SIG-M5 (cell line): ENCODE measurements at places on chromosomes 11 and 22.

DNA sequence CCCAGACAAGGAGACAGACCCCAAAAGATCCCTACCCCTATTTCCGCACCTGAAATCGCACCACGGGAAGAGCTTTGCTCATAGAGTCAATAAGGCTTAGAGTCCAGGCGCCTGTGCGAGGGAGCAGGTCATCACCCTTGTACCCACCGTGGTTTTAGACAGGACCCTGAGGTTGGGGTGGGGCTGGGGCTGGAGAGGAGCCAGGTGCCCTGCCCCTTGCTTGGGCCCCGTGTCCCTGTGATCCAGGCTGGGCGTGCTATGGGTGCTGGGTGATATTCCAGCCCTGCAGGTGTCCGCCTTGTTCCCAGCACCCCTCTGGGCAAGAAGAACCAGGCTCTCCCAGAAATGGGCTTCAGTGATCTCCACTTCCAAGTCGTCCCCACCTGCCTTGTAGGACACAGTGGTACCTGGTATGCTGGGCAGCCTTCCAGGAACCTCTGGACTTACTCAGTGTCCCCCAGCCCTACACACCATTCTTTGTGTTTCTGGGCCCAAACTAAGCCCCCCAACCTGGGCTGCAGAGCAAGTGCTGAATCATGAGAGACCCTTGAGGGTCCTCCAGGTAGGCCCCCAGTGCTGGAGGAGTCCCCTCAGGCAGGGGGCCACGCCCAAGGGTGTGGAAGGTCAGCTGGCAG lies 4.5 kb downstream of the CD81 start:
- DNase-seq = no peak

- DNase-seq = no peak
Observed at GRCh38 chr11:61896665-61897386, 5.5 kb upstream of the FADS3 start.

GRCh38 chr11:47987781-47988180 lies 7.4 kb downstream of the PTPRJ start:
- peak; percentile 48 for DNase-seq

- no peak for DNase-seq
Observed at GRCh38 chr11:114202011-114202609, 94.1 kb upstream of the NNMT start.

- DNase-seq = no peak
Observed at GRCh38 chr11:118171269-118172062, 5.0 kb downstream of the SCN2B start.

- no peak for DNase-seq
Observed at GRCh38 chr11:47489395-47489755, 40.4 kb upstream of the RAPSN start.

DNA sequence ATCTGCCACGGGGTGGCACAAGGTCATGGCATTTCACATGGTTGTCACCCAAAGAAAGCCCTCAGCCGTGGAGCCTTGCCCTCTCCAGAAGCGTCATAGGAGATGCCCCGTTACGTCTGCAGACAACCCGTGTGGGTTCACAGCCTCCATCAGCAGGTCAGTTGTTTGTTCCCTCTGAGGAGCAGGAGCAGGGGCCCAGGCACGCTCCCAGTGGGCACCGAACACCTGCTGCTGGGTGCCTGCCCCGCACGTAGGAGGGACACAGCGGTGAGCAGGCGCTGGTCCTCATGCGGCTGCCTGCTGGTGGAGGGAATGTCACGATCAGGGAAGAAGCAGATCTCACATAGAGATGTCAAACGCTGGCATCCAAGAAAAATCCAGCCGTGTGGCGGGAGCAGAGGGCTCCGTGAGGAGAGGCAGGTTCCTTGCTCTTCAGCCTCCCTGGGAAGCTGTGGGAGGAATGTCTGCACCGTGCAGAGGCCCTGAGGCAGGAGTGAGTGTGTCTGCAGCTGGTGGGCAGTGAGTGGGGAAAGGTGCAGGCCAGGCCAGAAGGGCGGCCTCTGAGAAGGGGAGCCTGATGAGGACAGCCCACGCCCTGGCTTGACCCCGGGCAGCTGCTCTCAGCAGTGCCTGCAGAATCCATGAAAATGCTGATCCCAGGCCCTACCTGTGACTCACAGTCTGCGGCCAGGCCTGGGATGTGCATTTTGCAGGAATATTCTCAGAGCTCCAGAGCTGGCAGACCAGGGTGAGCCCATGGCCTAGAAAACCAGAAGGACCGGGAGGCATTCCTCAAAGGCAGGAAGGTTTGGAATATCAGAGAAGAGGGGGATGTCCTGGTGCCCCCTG lies 36.4 kb upstream of the TH start:
- no peak for DNase-seq

GRCh38 chr11:31620434-31620833 lies 110.9 kb downstream of the ELP4 start:
- DNase-seq = no peak
